ENCODE measurements at places on chromosomes 1 and 21.
A peak's percentile ranks its signal among the peaks of the same experiment; 100 is the strongest.

DNA sequence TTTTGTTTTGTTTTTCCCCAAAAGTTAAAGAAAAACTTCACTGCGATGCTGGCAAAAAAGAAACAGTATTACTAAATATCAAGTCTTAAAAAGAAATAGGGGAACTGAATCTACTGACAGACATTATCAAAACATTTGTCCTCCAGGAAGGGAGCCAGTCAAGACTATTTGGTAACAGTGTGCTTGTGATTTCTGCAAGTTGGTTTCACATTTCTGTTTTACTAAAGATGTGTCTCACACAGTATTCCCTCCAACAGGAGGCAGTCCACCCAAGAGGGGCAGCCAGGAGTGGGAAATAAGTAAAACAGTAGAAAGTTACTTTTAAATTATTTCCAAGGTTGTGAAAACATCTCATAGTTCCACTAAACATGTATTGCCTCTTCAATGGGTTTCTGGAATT, 74.4 kb upstream of the SDC3 start:
- no peak for DNase-seq

GRCh38 chr1:175254190-175254589, 61.6 kb upstream of the KIAA0040 start:
- no peak for DNase-seq

- DNase-seq, result no peak
Measured at GRCh38 chr1:58249737-58250586, 296.6 kb downstream of the OMA1 start.

DNA sequence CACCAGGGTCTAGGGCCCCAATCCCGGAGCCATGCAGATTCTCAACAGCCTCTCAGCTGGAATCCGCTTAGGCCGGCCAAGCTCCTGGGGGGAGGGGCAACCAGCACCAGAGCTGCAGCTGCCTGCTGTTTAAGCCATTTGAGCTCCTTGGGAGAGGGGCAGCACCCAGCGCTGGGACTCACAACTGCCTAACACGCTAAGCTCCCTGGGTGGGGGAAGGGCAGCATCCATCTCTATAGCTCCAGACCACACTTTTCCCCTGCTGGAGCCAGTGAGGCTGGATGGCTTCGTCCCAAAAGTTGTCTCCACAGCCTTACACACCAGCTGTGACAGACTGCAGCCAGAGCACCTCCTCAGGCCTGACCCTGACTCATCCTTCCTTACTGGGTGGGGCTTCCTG, 6.9 kb upstream of the PTGFR start:
- DNase-seq, result no peak

- DNase-seq, result no peak
Measured at GRCh38 chr1:20729155-20729931, 3.2 kb downstream of the SH2D5 start.

GRCh38 chr1:209621741-209622655, 30.2 kb downstream of the LAMB3 start:
- DNase-seq, result no peak

DNA sequence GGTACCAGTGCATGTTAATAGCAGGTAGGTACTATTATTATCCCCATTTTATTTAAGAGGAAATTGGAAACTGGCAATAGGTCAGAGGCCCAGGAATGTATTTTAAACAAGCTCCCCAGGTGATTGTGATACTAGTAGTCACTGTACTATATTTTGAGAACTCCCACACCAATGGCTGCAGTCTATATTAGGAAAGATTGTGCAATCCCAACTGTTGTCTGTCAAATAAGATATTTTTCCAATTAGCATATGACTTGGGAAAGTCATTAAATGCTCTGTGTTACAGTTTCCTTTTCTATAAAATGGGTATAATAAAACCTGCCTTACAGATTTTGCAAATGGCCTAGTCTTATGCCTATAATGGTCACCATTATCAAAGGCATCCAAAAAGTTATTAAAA, 94.2 kb upstream of the DMRTA2 start:
- no peak for DNase-seq

DNA sequence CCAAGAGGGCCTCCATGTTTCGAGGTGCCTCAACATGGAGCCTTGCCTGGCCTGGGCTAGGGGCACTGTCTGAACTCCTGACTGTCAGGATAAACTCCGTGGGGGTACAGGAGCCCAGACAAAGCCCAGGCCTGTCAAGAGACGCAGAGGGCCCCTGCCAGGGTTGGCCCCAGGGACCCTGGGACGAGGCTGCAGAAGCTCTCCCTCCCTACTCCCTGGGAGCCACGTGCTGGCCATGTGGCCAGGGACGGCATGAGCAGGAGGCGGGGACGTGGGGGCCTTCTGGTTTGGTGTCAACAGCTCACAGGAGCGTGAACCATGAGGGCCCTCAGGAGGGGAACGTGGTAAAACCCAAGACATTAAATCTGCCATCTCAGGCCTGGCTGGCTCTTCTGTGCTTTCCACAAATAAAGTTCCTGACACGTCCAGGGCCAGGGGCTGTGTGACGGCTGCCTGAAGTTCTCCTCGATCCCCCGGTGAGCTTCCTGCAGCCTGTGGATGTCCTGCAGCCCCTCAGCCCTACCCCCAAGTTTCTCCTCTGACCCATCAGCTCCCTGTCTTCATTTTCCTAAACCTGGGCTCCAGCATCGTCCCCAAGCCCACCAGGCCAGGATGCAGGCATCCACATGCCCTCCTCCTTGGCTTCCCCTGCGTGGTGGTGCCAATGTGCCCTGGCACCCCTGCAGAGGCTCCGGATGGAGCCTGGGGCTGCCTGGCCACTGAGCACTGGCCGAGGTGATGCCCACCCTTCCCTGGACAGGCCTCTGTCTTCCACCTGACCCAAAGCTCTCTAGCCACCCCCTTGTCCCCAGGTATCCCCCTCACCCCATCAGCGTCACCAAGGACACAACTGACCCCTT, 12.8 kb upstream of the LRRC3 start:
- DNase-seq, result no peak

GRCh38 chr1:46523496-46524353, 27.7 kb downstream of the KNCN start:
- no peak for DNase-seq

DNA sequence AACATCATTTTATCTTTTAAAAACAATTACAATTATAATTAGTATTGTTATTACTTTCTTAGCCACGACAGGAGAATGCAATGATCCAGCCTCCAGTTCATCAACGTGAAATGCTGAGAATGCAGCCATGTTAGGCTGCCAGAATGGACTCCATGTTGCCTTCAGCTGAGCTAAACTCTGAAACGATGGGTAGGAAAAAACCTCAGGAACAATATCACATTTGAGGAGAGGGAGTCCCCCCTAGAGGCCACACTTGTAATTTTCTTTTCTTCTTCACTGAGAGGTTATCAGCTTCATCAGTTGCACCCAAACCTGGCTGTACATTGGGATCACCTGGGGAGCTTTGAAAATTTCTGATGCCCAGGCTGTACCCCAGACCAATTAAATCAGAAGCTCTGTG, 34.6 kb upstream of the DNAH14 start:
- peak; percentile 10 for DNase-seq

DNA sequence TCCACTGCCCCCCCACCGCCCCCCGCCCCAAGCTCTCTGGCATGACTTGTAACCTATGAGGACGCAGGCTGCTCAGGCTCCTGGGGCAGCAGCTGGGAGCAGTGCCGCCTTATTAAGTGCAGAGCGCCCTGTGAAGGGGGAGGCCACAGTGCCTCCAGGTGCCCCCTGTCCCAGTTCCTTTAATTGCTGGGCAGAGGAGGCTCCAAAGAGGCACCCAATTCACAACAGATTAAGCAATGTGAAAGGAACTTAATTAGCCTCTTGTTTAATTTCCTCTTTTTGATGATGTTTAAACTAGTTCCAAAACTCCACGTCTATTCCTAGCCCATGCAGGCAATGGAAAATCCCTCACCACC, 3.0 kb downstream of the RXFP4 start:
- DNase-seq, result no peak

GRCh38 chr1:7912743-7913557, 27.7 kb downstream of the TNFRSF9 start:
- no peak for DNase-seq

DNA sequence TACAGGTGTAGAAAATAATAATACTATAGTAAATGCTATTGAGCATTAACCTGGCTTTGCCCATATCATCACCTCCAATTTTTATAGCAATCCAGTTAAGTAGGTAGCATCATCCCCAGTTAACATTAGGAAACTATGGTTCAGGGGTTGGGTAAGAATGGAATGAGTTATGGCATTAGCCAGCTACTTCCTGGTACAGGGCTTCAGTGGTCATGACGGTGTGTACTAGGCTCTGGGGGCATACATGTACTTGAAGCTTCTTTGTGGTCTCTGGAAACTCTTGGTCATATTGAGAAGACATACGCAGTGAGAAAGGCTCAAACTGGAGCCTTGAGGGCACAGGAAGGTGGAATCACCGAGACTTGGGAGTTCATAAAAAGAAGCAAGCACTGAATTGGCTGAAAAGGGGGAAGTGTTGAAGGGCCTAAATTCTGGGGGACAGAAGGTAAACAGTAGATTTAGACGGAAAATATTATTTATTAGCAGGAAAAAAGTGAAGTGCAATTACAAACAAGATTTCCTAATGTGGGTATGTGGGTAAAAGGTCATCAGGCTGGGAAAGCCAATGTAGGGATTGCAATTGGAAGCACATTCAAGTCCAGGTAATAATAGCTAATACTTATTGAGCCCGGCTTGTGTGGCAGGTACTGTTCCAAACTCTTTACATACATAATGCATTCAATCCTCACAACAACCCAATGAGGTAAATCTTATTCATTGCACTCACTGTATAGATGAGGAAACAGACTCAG, 114.2 kb upstream of the ATP1A1 start:
- no peak for DNase-seq

- no peak for DNase-seq
Measured at GRCh38 chr1:242241936-242242335, 243.0 kb upstream of the MAP1LC3C start.

DNA sequence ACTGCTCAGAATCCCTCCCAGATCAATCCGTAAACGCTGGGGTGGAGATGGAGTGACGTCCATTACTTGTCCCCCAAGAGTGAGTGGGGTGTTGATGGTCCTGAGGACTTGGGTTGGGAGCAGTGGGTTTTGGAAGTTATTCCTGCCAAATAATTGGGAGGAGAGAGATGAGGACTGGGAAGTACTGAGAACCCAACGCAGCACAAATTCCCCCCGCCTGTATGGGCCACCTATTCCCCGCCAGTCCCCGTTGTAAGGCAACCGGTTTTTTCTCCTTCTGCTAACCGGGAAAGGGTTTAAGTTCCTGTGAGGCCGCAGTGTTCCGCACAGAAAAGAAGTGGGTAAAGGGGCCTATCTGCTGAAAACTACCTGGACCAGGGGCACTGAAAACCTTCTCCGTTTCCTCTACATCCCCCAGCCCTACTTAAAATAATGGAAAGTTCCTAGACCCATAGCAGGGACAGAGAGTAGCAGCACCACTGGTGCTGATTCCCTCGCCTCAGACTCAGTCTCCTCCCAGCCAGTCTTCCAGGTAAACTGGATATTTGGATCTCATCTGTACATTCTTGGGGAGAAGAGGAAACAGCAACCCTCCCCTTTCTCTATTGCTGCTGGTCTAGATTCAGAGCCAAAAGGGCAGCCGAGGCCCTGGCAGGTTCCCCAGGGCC, 738 bp downstream of the LURAP1 start:
- DNase-seq, result no peak

- DNase-seq, result no peak
Measured at GRCh38 chr1:1207571-1207892, 1.1 kb upstream of the TNFRSF18 start.

DNA sequence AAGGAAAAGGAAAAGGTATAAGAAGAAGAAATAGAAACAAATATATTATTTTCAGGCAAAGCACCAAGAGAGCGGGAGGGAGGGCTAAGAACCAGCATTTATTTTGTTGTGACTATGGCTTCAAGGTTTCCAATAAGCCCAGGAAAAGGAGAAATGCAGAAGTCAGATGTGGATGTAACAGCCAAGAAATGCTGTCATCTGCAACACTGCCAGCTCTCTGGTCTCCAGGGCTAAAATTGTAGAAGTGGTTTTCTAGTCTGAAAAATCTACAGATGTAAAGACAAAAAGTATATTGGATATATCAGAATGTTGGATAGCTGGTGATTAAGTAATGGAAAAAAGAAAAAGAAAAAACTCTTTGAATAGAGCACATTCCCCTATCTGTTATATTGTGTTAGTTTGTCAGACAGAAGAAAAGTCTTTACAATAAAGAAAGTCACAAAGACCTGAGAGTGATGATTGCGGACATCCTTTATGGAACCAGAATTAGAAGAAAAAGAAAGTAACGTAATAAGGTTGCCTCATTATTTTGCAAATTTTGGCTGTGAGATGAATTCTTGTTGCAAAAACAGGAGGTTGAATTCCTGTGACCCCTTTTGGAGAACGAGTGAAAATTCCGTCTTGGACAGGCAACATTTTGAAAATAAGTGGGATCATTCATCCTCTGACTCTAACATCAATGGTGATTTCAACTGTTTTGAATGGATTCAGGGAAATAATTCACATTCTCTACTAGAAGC, 938.1 kb downstream of the TTLL7 start:
- no peak for DNase-seq

All from Caki2 (cell line).